Hematopoietic multipotent progenitor cell treated with erythropoietin and hydrocortisone succinate and interleukin-3 and kit ligand, for 6 days (in vitro differentiated cells): ENCODE measurements at places on chromosomes 1 and 21.

DNA sequence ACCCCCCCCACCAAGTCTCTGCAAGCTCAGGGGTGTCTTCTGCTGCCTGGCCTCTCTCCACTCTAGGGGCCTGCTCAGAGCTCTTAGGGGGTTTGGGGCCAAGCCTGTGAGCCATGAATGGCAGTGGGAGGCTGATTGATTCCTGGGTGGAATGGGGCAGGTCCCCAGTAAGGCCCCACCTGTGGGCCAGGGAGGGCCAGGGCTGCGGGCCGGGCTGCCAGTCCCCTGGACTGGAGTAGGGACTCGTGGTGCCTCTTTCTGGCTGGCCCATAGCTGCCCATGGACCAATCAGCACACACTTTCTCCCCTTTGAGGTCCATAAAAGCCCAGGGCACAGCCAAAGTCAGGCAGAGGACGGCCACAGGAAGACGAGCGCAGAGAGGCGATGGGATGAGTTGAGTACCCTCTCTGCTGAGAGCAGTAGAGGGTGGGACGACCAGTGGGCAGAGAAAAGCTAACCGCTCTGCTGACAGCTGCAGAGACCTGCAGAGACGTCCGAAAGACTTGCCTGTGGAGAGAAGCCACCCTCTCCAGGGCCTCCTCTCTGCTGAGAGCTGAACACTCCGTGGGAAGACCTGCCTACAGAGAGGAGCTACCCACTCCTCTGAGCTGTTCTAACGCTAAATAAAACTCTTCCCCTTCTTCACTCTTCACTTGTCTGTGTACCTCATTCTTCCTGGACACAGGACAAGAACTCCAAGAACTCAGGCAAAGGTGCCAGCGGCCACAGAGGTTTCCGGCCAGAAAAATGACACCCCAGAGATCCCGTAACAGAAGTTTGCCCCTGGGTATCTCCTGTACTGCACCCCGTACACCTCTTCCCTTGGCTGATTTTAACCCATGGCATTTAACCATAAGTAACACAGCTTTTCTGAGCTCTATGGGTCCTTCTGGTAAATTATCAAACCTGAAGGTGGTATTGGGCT, 38.2 kb upstream of the TARDBP start:
- DNase-seq = no peak

- DNase-seq = no peak
Observed at GRCh38 chr1:243718893-243719292, 131.2 kb downstream of the AKT3 start.

GRCh38 chr1:31798086-31798432, 17.8 kb downstream of the SPOCD1 start:
- DNase-seq = no peak

DNA sequence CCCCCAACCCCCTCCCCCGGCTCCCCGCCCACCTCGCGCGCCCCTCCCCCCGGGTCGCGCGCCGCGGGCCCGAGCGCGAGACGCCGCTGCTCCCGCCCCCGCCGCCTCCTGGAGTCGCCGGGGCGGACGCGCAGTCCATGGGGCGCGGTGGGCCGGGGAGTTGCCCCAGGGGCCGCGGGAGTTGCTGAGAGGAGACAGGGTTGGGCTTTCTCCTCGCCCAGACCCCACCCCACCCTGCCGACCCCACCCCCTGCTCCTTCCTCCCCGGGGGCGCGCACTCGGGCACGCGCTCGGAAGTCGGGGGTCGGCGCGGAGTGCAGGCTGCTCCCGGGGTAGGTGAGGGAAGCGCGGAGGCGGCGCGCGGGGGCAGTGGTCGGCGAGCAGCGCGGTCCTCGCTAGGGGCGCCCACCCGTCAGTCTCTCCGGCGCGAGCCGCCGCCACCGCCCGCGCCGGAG, at the start of gene LAMC1:
LAMC1 (plus strand) TSS at position 275 of the 455 bp plus-strand sequence. CDS start 297 bp downstream, outside the sequence.
- peak; percentile 39 for DNase-seq

DNA sequence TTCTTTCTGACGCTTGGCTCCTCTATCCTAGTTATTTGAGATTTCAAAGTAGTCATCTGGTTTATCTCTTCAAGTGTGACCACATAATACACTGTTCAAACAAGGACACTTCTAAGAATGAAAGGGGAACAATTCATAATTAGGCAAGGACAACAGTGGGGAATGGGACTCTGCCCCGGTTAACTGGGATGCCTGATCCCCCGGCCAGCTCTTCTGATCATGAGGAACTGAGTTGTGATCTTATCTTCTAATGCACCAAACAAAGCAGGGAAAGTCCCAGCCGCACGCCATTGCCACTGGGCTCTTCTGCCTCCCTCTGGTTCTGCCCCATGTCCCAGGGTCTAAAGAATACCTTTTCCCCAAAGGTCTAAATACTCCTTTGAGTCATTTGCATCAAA, 158.2 kb upstream of the IRF2BP2 start:
- DNase-seq = no peak

DNA sequence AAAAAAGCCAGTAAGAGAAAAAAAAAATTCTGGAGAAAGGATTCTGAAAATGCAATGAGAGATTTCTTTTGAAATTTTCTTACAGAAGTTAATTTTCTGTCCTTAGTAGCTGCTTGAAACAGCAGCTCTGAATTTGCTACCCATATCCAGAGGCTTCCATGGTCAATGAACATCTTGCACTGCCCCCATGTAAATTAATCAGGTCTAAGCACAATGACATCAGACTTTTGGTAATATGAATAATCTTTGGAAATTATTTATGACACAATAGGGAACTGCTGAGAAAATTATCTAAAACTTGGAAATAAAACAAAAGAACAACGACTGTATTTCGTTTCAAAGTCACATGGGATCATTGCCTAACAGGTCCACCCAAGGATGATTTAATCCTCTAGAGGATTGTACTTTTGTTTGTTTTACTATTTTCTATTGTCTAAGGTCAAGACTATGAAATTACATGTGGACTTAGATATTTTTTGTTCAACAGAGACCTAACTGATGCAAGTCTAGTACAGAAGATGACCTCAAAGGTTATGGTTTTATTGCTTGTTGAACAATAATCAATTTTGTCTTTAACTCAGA, 312.1 kb downstream of the BACH1 start:
- no peak for DNase-seq

DNA sequence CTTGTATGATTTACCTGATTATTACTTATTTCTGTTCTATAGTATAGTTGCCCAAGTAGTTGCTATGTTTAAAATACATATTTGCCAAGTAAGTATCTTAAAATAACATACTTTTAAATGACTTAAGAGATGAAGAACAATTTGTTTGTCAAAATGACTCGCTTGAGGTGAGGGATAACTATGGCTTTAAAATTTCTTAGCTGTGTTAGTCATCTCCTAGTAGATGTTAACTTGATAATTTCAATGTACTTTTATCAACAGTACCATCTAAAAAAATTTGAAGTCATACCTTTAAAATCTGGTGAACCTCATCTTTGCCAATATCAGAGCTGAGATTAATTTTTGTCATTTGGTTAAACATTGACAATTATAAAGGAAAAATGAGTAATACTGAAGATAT, 37.7 kb downstream of the ODR4 start:
- DNase-seq = no peak

- DNase-seq = no peak
Observed at GRCh38 chr1:87535551-87535950, 206.9 kb downstream of the LMO4 start.

DNA sequence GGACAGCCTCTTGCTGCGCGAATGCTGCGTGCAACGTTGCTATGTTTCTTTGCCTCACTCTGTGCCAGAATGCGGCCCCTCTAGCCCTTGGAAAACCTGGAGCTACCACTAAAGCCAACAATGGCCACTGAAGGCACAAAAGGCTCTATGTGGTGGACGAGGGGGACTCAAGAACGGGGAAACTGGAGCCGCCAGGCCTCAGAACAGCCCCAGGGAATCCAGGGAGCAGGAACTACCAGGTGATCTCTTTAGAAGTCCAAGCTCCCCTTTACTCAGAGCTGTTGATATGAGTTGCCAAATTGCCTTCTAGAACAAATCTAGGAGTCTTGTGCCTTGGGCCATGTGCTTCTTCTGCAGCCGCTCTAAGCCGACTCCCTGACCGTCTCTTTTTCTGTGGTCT, 113.8 kb upstream of the ERRFI1 start:
- no peak for DNase-seq

DNA sequence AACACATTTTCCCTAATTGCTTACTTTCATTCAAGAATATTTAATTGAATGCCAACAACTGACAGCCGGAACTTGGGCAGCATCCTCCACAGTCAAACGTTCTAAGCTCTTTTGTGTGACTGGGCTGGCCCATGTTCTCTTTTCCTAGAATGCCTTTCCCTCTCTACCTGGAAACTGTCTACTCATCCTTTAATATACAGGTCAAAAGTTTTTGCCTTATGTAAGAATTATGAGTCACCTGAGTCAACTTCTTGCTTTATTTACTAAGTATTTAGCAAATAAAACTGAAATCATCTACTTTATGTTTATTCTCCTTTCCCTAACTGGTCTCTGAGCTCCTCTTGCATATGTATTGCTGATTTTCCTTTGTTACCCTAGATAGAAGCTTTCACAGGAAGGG, 172.2 kb downstream of the CHRM3 start:
- DNase-seq = no peak

- DNase-seq = no peak
Observed at GRCh38 chr1:37032660-37033354, 1.5 kb downstream of the GRIK3 start.

DNA sequence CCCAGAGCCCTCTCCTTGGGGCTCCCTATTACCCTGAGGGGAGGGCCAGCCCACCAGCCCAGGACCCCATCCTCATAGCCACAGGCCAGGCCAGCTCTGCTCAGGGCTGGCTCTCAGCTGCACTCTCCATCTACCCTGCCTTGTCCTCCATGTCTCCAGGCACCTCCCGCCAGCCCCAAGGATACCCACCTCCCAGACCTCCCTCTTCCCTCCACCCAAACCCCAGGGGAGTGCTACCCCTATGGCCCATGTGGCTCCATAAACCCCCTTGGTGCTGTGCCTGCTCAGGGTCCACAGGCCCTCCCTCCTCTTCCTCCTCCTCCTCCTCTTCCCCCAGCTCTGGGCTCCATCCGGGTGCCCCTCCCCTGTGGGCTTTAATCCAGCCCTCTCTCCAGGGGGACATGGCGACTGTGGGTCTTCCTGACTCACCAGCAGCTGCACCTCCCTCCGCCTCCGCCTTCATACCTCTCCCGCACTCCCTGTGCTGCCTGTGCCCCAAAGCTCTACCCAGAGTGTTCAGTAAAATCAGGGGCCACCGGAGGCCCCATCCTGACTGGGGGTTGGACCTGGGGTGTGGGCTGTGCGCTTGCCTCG, 9.1 kb downstream of the YBEY start:
- DNase-seq = no peak

DNA sequence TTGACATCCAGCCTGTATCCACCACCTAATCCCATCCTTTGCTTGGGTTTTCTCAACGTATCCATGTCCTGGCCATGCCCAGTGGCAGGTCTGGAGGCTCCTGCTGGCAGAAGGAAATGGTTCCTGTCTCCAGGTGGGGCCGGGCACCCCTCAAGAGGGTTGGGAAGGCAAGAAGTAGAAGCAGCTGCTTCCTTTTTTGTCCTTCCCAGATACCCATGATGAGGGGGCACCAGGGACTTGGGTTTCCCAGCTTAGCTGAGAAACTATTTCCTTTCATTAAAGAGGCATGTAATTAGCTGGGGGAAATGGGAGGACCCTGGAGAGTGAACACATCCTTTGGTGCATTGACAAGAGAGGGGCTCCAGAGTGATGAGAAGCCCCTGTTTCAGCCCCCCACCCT, 21.1 kb upstream of the SLC45A3 start:
- DNase-seq = no peak

- DNase-seq = no peak
Observed at GRCh38 chr1:81165963-81166362, 634.8 kb upstream of the ADGRL2 start.

DNA sequence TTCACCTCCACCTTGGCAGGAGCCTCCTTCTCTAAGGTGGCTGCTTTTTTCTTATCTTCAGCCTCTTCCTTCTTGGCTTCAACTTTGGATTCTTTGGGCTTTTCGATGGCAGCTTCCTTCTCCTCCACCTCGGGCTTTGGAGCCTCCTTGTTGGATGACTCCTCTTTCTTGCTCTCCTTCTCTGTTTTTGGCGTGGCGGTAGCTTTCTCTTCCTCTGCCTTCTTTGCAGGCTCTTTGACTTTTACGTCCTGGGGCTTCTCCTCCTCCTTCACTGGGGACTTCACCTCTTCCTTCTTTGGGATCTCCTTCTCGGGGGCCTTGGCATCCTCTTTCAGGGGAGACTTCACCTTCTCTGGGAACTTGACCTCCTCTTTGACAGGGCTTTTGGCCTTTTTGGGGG, 13.9 kb upstream of the CD2 start:
- no peak for DNase-seq

GRCh38 chr1:82487778-82488177, 687.0 kb downstream of the ADGRL2 start:
- no peak for DNase-seq

GRCh38 chr1:44854970-44855369, 11.9 kb upstream of the PTCH2 start:
- no peak for DNase-seq

GRCh38 chr1:42333662-42334239, 1.3 kb downstream of the FOXJ3 start:
- peak; percentile 28 for DNase-seq

- no peak for DNase-seq
Observed at GRCh38 chr21:38787016-38787415, 18.7 kb upstream of the ETS2 start.

DNA sequence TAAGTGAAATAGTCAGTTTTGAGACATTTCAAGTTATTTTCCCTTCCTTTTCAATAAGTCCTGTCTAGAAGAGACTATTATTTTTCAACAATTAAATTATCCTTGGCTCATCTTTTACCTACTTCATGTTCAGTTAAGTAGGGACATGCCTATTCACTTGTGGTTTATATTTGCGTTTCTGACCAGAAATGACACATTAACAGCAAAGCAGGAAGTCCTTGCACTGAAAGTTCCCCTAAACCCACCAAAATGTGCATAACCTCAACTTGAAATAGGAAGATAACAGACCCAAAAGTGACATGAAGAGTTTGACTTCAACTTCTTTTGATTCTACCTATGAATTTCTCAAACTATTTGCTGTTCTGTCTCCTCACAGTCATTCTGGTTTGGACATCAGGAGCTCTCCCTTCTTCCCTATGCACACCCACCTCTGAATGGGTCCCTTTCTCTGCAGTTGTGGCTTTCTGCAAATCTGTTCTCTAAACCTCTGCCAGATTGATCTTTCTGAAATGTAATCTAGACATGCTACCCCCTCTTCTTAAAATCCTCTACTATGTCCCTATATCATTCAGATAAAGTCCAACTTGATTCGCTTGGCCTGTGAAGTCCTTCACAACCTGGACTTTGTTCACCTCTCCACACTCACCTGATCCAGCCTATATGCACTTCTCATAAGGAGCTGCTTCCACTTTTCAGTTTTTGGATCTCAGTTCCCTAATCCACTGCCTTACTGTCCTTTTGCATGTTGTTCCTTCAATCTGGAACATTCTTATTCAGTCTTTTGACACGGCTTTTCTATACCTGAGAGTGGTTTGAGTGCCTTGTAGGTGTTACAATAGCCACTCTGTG, 661.5 kb upstream of the ADGRL4 start:
- DNase-seq = no peak

GRCh38 chr21:42844411-42845113, 34.8 kb downstream of the WDR4 start:
- DNase-seq = no peak

- DNase-seq = no peak
Observed at GRCh38 chr1:223508796-223509195, 115.6 kb downstream of the CCDC185 start.
